ENCODE measurements at places on chromosomes 2 and 18. TPM values are rescaled to one million over a fixed set of nuclear protein-coding genes. Genes with fewer than 3 reads are reported as not detected.

The MFSD2B gene
- not detected for polyA plus RNA-seq

The PARD3B gene
- 11.5 TPM for polyA plus RNA-seq

GRCh38 chr2:85774126-85774978, 20.6 kb downstream of the ATOH8 start:
- peak overlapping the region; percentile 95 for H3K27ac ChIP-seq
- H3K27me3 ChIP-seq = no peaks in the 10 kb centered on the region
- H3K36me3 ChIP-seq = no peaks in the 10 kb centered on the region
- H3K4me1 ChIP-seq = peaks cover 42% of the 10 kb centered on the region
- no peak for DNase-seq
- H3K4me3 ChIP-seq = no peak overlapping the region

DNA sequence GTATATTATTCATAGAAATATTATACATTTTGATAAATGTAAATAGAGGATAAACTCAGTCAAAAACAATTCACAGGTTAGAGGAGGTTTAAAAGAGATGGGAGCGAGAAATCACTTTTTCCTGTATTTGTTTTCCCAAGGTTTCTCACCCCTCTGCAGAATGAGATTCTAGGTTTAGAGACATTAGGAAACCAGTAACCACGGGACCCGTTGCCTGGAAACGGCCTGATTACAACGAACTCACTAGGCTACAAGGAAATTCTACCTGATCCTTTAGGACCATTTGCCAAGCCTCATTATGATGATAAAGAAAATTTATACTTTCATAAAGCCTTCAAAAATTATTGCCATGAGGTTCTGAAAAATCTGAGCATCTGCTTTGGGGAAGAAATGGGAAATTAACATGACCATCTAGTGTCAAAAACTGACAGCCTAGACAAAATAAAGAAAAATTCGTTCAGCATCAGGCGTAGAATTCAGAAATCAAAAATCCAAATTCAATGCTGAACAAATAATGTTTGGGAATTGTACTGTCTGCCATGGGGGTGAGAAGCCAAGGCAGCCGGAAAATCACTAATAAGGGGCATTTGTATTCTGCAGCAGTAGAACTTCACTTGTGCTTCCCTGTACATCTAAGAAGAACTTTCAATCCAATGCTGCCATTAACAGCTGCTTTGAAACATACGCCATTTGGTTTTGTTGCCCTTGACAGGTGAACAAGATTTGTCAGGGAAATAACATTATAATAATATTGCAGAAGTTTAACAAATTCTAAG, 262.3 kb downstream of the NRXN1 start:
- H3K4me3 ChIP-seq = no peak overlapping the region
- no peaks in the 10 kb centered on the region for H3K36me3 ChIP-seq
- no peaks in the 10 kb centered on the region for H3K4me1 ChIP-seq
- DNase-seq = peak; percentile 18
- no peak overlapping the region for H3K27ac ChIP-seq

- no peaks in the 10 kb centered on the region for H3K4me1 ChIP-seq
- H3K36me3 ChIP-seq = no peaks in the 10 kb centered on the region
- no peak overlapping the region for H3K4me3 ChIP-seq
- H3K27me3 ChIP-seq = no peaks in the 10 kb centered on the region
- no peak for DNase-seq
- H3K27ac ChIP-seq = no peak overlapping the region
Observed at GRCh38 chr18:35071819-35072247, 30.6 kb downstream of the MAPRE2 start.

DNA sequence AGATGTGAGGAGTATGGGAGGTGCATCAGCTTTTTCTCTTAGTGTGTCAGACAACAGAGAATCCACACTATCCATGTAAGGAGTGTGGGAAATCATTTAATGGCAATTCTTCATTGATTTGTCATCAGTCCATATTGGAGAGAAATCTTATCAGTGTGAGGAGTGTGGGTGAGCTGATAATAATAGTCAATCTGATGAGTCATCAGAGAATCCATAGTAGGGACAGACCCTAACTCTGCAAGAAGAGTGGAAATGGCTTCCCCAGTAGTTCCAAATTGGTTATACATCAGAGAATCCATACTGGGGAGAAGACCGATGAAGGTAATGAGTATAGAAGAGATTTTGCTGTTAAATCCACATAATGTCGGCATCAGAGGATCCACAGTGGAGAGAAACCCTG, 150.5 kb upstream of the THUMPD2 start:
- no peak overlapping the region for H3K27ac ChIP-seq
- H3K4me1 ChIP-seq = no peaks in the 10 kb centered on the region
- H3K36me3 ChIP-seq = no peaks in the 10 kb centered on the region
- DNase-seq = no peak

GRCh38 chr2:57080035-57080434, 896.2 kb downstream of the CCDC85A start:
- no peaks in the 10 kb centered on the region for H3K4me1 ChIP-seq
- no peak overlapping the region for H3K27ac ChIP-seq
- no peaks in the 10 kb centered on the region for H3K27me3 ChIP-seq
- no peak for DNase-seq
- no peaks in the 10 kb centered on the region for H3K36me3 ChIP-seq
- no peak overlapping the region for H3K4me3 ChIP-seq

All from hepatocyte (in vitro differentiated cells).